ENCODE measurements at places on chromosomes 16 and 17.

- DNase-seq, result no peak
Measured at GRCh38 chr16:46613352-46613751, 7.8 kb downstream of the SHCBP1 start.

DNA sequence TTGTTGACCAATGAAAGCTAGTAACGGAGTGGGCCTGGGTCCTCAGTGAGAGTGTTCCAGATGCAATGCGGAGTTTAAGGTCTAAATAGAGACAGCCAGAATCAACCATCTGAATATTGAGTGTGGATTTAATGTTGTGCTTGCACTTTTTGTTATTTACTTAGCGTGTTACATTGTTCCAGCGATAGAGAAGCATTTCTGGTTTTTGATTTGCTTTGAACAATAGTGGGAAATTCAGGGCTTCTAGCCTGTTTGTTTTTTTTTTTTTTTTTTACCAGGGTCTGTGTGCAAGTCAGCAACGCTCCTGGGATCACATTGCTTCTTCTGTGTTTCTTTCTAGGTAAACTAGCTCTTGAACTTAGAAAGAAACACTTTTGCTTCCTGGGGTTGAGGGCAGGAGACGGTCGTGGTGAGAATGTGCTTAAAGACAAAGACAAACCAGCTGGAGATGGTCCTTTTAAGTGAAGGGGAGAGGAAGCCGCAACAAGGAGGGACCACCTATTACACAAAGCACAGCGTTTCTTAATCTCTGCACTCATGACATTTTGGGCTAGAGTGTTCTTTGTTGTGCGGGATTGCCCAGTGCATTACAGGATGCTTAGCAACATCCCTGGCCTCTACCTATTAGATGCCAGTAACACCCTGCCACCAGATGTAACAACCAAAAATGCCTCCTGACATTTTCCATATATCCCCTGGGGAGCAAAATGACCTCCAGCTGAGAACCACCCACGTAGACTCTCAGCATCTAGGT, 119.2 kb downstream of the MAP2K6 start:
- DNase-seq, result no peak

GRCh38 chr17:1758807-1759206, 3.1 kb upstream of the SERPINF1 start:
- no peak for DNase-seq

- DNase-seq, result no peak
Measured at GRCh38 chr16:50644729-50645128, 36.4 kb downstream of the SNX20 start.

DNA sequence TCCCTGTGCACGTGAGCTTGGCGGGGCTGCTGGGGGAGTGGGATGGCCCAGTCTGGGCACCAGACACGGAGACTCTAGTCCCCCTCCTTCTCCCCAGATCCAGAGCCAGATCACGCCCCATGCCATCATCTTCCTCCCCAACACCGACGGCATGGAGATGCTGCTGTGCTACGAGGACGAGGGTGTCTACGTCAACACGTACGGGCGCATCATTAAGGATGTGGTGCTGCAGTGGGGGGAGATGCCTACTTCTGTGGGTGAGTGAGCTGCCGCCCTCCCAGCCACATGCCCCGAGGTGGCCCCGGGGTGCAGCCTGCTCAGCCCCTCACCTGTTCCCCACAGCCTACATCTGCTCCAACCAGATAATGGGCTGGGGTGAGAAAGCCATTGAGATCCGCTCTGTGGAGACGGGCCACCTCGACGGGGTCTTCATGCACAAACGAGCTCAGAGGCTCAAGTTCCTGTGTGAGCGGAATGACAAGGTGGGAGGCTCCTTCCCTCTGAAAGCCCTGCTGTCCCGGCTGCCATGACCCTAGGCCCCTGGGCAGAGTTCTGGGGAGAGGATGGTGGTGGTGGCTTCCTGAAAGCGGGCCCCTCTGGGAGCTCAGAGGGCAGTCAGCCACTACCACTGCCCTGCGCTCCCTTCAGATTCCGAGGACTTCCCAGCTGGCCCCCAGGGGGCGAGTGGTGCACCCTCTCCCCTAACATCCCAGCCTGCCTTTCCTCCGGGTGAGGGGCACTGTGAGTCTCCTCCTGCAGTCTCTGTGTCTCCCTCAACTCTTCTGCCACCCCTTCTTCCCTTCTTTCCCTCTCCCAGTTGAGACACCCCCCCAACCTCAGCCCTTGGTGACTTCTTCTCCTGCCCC, 2.8 kb upstream of the C17orf107 start:
- DNase-seq, result no peak

DNA sequence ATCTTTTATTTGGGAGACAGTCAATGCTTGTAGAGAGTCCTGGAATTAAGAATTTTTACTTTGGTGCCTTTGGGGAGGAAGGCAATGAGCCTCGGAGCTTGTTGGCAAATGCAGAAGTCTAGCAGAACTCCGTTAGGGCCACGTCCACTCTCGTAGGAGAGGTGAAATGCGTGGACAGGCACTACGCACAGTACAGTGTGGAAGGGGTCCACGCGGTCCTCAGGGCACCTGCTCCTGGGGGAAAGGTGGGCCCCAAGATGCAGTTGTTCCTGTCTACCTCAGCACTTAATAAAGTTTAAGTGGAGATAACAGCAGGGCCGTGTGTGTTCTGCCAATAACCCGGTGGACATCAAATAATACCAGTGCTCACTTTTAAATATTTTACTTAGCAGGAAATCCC, 1.8 kb downstream of the RAB11FIP3 start:
- no peak for DNase-seq

GRCh38 chr17:66466840-66467367, 164.5 kb downstream of the PRKCA start:
- no peak for DNase-seq

GRCh38 chr16:87551487-87551886, 50.8 kb upstream of the JPH3 start:
- no peak for DNase-seq

DNA sequence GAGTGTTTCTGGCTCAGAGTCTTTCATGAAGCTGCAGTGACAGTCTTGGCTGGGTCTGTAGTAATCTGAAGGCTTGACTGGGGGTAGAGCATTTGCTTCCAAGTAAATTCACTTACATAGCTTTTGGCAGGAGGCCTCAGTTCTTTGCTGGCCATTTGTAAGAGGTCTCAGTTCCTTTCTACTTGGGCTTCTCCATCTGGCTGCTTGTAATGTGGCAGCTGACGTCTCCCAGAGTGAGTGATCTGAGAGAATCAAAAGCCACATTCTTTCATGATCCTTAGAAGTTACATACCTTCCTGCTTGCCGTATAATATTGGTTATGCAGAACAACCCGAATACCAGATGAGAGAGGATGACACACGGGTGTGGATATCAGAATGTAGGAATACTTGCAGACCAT, 39.8 kb downstream of the NF1 start:
- DNase-seq, result no peak

GRCh38 chr16:67431775-67432505, 1.0 kb downstream of the HSD11B2 start:
- no peak for DNase-seq

- DNase-seq, result no peak
Measured at GRCh38 chr17:13353590-13353989, 248.1 kb downstream of the HS3ST3A1 start.

DNA sequence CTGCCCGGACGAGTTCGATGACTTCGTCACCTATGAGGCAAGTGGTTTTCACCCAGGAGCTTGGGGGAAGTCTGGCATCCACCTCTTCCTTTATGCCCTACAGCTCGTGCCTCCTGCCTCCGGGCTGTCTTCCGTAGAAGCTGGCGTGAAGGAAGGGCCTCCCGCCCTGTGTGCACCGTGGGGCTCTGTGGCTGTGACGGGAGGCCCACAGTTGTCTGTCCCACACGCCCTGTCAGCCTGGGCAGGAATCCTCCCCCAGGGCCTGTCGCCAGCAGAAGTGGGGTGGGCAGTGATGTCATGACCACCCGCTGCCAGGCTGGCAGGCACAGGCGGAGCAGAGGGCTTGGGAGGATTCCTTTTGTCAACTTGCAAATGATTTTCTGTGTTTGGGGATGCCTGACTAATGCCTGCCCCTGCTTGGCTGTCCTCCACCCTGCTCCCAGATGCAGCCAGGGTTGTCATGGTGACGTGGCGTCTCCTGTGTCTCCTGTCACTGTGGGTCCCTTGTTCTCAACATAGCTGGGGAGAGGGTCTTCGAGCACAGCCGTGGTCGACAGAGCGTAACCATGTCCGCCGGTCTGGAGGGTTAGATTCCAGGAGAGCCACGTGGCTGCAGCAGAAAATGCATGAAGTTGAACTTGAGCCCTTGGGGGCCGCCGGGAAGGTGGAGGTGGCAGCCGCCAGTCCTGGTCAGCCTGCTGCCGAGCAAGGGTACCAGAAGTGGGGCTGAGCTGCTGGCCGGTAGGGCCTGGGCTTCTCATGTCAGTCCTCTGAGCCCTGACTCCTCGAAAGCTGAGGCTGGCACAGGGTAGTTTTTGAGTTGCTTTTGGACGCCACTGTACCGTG, 46.1 kb downstream of the RAB11FIP3 start:
- DNase-seq, result no peak

DNA sequence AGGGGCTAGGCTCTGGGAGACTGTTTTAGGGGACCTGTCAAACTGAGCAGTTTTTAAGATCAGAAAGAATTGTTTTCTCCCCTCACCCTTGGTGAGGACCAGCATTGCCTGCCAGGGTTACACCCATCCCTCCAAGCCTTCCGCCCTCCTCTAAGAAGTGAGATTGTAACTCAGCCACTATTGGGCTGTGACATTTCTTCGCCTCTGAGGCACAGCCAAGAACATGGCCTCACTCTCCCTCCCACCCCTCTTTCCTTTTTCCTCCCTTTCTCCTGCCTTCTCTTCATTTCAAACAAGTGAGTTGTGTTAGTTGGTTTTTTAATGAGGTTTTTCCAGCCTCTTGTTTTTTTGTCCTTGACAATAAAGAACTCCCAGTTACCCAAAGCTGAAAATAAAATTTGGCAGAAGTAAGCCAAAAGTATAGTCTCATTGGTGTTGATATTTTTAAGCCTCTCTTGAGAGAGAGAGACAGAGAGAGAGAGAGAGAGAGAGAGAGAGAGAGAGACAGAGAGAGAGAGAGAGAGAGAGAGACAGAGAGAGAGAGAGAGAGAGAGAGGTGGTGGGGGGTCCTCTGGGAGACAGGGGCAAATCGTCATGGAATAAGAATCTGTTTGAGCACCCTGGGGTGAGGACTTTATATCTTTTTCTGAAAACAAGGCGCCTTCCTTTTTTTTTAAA, 77.2 kb upstream of the TBX2 start:
- DNase-seq, result no peak

DNA sequence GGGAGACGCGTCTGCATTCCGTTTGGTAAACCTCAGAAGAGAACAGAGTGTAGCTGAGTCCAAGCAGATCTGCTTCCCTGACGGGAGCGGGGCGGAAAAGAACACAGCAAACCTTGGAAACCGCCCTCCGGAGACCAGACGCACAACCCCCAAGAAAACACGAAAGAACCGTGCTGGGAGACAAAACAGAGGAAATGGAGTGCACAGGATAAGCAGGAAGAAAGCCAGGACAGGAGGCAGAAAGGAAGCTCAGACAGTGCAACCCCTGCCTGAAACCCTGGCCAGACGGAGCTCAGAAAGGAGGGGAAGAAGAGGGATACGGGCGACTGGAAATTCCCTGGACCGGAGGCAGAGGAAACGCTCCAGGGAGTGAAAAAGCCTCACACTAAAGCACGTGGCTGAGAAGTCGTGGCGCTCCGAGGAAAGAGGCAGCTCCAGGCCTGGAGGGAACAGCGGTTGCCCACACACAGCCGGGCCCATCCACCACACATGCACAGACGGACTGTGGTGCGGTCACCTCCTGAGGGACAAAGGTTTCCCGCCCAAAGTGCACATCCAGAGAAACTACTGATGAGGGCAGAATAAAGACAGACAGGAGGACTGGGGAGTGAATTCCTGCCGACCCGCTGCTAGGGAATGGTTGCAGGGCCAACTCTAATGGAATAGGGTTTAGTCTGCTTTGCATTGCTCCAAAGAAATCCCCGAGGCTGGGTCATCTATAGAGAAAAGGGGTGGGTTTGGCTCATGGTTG, 10.2 kb downstream of the DPEP1 start:
- no peak for DNase-seq

GRCh38 chr17:40063901-40064531, 1.3 kb downstream of the THRA start:
- no peak for DNase-seq

DNA sequence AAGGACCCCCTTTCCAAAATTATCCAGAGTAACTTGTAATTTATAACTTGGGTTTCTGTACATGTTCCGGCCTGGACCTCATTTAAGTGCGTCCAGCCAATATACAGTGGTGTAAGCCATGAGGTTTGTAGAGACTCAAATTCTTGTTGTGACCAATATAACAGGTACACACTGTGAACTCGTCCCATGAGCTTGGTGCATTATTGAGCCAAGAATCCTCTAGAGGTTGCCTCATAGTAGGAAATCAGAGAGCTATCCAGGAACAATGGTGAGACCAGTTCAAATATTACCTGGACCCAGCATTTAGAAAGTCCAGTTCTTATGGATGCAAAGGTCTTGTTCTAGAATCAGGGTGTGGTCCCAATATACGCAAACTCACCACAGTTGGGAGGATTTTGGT, 138.2 kb downstream of the NPIPB5 start:
- DNase-seq, result no peak

- no peak for DNase-seq
Measured at GRCh38 chr16:89822188-89823086, 5.8 kb upstream of the SPIRE2 start.

DNA sequence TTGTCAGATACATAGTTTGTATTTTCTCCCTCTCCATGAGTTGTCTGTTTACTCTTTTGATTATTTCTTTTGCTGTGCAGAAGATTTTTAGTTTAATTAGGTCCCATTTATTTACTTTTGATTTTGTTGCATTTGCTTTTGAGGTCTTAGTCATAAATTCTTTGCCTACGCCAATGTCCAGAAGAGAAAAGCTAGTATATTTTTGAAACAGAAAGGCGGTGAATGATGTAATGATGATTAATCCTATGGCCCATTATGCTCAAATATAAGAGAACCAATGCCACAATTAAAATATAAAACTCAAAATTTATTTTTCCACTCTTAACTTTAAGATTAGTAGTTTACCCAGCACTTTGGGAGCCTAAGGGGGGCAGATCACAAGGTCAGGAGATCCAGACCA, 59.8 kb upstream of the SMIM36 start:
- DNase-seq, result no peak

- no peak for DNase-seq
Measured at GRCh38 chr16:64695684-64696083, 426.2 kb downstream of the CDH11 start.

GRCh38 chr17:76193591-76193990, 46.7 kb downstream of the RNF157 start:
- no peak for DNase-seq

DNA sequence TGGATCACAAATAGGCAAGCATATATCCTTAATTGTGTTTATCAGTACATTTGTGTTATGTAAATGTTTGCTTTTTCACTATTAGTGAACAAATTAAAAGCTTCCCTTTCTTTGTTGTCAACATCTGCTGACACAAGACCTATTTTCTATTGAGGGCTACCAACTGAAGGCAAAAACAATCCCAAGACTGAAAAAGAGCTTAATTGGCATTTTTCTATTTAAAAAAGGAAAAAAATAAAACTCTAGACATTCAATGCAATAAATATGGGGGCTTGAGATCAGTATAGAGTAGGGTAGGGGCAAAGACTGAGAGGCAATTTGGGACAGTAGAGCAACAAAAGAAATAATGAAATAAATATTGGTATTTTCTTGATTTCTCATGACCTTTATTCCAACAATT, 24.2 kb downstream of the OMG start:
- DNase-seq, result no peak

Measured in NCI-H1417 treated with DMSO at 0.1 percent for 48 hours (cell line).